H4 (cell line): ENCODE measurements at places on chromosomes 2 and 18.
A peak's percentile ranks its signal among the peaks of the same experiment; 100 is the strongest.

- no peak for DNase-seq
Measured at GRCh38 chr2:94874277-94874997, 3.2 kb downstream of the TEKT4 start.

- DNase-seq = no peak
Measured at GRCh38 chr18:67618061-67618460, 101.5 kb upstream of the DSEL start.

DNA sequence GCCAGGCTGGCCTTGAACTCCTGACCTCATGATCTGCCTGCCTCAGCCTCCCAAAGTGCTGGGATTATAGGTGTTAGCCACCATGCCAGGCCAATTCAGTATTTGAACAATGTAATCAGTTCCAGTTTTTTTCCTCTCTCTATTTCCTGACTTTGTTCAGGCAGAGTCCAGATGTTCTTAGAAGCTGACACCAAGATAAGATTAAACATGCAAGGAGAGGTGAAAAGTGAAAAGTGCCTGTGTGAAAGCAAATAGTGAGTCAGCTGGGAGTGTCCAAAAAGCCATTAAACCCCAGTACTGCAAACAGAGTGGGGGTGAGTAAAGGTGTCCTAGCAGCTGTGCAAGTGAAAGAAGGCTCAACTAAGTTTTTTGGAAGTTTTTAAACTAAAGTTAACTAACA is 231.5 kb downstream of the PTH2R start:
- DNase-seq = no peak

- no peak for DNase-seq
Measured at GRCh38 chr2:198698230-198698629, 759.5 kb downstream of the SATB2 start.

DNA sequence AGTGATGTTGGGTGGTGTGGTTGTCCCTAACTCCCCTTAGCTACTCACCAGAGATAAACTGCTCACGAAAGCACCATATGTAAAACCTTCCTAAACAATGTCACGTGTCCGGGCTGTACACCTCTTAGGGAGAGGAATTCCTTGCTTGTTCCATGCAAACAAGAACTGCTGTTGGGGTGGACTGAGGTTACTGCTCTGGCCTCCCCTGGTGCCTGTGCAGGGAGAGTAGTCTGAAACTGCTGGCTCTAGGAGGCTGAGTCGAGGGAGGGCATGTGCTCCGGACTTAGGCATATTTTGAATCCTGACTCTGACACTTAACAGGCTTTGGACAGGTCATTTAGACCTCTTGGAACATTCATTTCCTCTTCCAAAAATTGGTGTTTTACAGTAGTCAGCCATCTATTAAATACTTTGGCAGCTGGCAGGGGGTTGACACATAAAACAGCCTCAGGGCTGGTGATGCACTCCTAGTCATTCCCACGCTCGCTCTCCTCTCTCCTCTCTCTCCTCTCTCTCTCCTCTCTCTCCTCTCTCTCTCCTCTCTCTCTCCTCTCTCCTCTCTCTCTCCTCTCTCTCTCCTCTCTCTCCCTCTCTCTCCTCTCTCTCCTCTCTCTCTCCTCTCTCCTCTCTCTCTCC is 10.6 kb downstream of the THNSL2 start:
- DNase-seq = no peak

DNA sequence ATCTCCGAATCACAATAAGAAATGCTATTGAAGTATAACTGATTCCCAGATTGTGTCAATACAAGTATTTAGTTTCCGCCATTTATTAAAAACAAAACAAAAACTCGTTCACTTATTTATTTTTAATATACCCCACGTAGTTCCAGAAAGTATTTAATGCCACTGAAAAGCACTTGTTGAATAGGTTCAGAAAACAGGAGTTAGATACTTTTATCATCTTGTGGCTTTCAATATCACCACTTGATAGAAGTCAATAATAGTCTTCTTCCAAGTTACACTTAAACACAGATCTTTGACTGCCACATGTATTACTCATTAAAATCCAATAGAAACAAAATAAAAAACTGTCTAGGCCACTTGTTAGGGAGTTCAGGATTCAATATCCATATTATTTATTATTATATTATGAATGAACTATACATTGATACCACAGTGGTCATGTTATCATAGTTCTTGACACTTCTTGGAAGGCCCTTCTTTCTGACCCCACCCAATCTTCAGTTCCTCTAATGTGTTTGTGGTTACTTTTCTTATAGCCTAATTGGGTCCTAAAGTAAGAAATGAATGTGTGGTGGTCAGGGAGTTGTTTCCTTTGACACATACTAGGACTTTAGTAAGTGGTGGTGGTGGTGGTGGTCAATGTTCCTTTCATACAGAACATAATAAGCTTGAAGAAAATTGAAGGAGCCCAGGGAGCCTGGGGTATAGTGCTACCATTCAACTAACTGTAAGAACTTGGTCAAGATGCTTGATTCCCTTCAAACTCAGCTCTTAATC is 221.3 kb upstream of the ITGA4 start:
- DNase-seq = no peak

- peak; percentile 96 for DNase-seq
Measured at GRCh38 chr2:238864207-238865014, 16.5 kb downstream of the TWIST2 start.

DNA sequence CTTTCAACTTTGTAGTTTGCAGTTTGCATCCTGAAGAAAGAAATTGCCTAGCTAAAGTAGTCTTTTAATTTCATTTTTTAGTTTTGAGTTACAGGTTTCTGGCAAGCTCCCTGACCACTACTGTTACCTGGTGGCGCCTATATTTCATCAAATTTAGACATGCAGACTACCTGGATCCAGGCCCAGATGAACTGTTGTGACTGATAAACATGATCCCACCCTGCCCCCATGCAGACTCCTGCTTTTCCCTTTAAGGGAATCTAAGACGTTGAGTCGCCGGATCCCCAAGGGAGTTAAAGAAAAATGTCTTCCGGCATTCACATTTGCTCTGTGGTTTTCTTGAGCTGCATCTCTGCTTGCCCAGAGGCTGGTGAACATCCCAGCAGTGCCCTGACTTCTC is 22.2 kb downstream of the METAP1D start:
- DNase-seq = peak; percentile 75

- no peak for DNase-seq
Measured at GRCh38 chr2:147033044-147033443, 811.8 kb upstream of the ACVR2A start.

- no peak for DNase-seq
Measured at GRCh38 chr18:3121259-3121658, 98.5 kb downstream of the MYOM1 start.

DNA sequence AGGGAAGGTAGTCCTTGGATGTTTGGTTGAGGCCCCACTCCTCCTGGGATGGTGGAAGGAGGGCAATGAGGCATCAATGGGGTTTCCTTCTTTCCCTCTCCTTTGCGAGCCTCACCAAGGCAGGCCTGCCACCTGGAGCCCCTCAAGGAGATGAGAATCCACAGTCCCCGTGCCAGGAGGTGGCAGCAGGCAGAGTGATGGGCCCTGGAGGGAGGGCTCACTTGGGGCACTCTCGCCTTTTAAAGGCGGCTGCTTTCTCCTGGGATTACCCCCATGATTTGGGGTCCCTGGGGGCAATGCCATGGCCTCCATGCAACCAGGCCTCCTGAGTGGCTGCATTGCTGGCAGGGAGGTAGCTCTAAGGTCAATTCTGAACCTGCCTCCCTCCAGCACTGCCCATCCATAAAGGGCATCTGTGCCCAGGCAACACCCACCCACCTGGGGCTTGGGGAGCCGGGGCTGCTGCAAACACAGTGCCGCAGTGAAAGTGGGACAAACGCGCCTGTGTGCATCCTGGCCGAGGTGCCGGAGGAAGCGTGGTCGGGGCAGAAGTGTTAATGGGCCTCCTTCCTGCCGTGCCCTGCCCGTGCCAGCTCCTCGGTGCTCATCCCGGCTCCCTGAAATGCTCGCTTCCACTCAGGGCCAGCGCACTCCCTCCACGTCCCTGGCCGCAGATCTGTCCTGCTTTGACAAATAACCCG is 55.9 kb downstream of the ZFP36L2 start:
- no peak for DNase-seq

DNA sequence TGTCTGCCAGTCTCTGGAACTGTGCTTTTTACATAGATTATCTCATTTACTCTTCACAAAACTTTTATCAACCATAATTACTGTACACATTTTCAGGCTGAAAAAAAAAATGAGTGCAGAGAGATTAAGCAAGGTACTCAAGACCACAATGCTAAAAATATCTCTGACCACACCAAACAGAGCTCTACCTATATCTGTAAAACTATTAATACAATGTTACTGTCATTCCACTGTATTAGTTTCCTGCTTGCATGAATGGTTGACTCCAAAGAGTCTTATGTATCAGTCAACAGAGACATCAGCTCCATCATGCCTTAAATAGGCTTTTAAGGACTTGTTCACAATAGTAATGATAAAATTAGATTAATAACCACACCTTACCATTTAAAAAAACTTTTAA is 134.7 kb upstream of the CCDC150 start:
- no peak for DNase-seq

GRCh38 chr2:138964418-138964817 is 184.2 kb upstream of the NXPH2 start:
- no peak for DNase-seq

- DNase-seq = no peak
Measured at GRCh38 chr2:130380096-130380934, 24.5 kb downstream of the PTPN18 start.

DNA sequence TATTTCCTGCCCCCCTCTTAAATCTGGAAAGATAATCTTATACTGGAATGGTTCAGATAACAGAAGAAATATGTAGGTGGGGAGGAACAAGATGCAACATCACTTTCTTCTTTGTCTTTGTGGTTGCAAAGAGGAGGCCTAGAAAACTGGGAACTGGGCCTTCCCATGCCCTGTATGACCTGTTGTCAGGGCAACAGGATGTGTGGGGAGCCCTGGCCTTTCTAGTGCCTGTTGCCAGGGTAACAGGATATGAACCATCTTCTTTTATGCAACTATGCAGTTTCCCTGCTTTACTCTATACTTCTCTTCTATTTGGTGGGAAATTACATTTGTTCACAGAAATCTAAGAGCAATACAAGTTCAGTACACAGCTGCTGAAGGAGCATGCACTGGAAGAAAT is 79.8 kb upstream of the PDE1A start:
- DNase-seq = no peak

- DNase-seq = no peak
Measured at GRCh38 chr2:26534098-26534864, 56.4 kb upstream of the OTOF start.

DNA sequence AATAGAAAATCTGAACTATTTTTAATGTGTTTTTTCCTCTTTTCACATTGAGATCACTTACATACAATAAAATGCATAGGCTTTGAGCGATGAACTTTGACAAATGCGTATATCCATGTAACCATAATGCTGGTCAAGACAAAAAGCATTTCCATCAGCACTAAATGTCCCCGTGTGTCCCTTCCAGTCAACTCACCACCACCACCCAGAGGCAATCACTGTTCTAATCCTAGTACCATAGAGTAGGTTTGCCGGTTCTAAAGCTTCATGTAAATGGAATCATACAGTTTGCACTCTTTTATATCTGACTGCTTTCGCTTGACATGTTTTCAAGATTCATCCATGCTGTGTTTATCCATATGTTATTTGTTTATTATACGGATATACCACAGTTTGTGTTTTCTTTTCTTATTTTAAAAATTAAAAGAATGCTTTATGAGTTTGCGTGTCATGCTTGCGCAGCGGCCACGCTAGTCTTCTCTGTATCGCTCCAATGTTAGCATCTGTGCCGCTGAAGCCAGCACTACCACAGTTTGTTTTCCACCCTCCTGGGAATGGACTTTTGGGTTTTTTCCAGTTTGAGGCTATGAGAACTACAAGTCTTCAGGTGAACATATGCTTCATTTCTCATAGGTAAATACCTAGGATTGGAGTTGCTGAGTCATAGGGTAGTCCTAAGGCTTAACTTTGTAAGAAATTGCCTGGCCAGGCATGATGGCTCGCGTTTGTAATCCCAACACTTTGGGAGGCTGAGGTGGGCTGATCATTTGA is 197.5 kb upstream of the CHAC2 start:
- DNase-seq = no peak

DNA sequence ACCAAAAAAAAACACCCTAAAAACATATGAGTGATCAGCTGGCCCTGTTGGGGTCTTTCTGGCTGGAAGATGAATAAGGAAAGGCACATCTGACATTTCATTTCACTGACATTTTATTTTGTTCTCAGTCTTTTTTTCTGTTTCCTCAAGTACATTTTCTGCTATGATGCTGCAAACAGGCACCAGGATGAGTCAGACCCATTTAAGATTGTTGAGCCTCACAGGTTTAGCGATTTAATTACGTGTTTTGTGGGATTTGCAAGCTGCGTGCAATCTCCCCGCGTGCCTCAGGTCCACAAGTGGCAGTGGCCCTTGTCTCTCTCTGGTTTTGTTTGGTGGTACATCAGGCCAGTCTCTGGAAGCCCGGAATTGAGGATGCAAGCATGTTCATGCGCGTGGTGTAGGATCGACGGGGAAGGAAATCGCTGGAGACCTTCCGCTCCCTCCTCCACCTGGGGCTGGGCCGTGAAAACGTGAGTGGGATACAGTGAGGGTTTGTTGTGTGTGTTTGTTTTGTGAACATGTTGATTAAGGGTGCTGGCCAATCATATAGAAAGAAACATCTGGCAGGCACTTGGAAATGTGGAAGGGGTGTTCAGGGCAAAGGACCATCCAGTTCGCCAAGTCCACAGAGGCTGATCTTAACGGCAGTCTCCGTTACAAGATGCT is 120.2 kb upstream of the ZNF516 start:
- no peak for DNase-seq

DNA sequence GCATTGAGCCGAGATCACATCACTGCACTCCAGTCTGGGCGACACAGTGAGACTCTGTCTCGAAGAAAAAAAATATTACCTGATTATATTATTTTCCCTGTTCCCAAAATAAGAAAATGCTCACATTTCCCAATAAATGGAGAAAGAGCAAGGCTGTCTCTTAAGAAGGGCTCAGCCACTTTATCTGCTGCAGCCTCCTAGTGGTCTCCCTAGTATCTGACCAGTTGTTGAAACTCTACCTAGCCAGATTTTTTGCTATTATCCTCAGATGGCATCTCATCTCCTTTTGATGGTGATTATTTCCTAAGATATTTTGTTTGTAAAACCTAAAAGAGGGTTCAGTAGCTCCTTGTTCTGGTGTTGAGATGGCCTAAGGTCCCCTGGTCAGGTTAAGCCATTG is 114.3 kb downstream of the TPGS2 start:
- DNase-seq = no peak

- DNase-seq = peak; percentile 79
Measured at GRCh38 chr2:216692636-216693413, 2.5 kb downstream of the IGFBP5 start.

GRCh38 chr2:140851258-140851981 is 1279.4 kb downstream of the LRP1B start:
- DNase-seq = no peak

DNA sequence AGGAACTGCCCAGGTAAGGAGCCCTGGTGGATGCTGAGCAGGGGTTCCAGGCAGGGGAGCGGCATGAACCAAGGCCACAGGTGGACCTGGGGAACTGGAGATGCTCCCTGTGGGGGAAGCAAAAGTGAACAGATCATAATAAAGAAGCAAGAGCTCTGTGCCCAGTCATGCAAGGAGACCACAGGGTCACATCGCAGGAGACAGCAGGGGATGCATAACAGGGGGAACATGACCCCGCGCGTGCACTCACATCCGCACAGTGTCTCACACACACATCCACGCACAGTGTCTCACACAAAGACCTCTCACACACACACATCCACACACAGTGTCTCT is 473.3 kb upstream of the HS6ST1 start:
- no peak for DNase-seq
